ENCODE measurements at places on chromosomes 5 and 9.

- no peak for DNase-seq
Observed at GRCh38 chr9:89666364-89666763, 61.6 kb downstream of the GADD45G start.

DNA sequence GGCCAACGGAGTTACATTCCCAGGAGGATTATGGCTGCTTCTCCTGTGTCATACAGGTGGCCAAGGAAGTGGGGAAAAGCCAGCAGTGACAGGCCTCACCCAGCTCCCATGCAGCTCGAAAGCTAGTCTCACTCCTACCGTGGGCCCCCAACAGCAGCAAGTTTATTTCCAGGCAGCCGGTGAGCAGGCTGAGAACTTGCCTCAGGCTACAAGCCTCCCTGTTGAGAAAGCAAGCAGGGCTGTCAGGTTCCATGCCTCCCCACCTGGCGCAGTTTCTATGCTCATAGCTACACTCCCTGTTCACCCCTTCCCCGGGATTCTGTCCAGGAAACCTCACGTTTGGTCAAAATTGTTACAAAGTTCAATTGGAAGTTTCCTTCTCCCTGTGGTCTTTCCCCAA, 27.5 kb upstream of the DNAH5 start:
- DNase-seq = no peak

DNA sequence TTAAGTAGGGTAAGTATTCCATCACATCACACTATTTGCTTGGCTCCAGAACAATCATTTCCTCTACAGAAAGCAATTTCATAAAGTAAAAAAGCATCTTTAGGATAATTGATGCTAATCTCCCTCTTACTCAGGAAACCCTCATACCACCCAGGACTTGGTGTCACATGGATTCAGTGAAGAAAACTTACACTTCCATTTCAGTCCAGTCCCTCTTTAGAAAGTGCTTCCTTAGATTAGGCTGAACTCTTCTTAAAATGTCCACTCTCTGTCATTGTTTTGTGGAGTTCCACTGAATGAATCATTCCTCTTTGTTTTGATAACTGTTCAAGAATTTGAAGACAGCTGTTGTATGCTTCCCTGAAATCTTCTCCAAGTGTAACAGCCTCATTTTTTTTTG, 144.0 kb upstream of the ZNF462 start:
- DNase-seq = peak; percentile 87

DNA sequence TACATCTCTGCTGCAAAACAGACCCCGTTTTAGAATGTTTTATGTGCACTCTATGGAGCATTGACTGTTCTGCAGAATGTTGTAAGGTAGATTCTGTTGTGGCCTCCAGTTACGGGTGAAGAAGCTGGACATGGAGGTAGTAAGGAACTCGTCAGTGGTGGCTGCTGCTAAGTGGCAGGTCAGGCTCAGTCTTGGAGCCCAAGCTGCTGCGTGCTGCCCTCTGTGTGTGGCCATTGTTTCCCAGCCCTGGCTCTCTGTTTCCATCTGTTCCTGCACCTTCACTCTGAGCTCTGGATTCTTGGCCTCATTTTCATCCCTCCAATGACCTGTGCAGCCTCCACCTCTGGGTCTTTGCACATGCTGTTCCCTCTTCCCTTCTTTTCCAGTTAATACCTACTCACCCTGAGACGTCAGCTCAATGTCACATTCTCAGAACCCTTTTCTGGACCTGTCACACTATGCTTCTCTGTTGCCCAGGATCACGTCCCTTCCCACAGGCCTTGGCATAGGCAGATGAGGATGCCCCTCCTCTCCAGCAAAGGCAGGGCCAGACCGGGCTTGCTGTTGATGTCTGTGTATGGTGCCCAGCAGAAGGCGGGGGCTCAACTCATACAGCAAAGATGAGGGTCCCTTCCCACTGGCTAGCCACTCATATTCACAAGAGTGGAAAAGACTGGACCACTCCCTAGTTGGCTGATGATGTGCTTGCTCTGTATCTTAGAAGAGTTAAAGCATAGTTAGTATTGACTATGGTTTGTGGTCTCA, 97.6 kb downstream of the TENT4A start:
- DNase-seq = no peak

DNA sequence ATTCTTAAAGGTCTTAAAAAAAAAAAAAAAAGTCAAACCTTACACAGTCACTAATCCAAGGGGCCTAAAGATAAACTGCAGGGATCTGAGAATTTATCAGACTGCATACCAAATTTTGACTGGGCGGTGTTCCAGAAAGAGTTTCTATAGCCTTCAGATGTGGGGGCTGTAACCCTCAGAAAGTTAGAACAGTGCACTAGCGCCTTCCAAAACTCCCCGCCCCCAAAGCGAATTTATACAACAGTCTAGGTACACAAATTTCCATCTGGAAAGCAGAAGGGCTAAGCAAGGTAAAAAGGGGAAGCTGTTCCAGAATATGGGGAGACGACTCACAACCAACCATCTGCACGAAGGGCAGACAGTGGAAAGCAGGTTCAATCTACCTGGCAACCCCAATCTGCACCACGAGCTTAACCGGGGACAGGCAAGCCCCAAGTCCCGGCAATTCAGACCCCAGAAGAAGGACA, 813 bp downstream of the ERMP1 start:
- no peak for DNase-seq

DNA sequence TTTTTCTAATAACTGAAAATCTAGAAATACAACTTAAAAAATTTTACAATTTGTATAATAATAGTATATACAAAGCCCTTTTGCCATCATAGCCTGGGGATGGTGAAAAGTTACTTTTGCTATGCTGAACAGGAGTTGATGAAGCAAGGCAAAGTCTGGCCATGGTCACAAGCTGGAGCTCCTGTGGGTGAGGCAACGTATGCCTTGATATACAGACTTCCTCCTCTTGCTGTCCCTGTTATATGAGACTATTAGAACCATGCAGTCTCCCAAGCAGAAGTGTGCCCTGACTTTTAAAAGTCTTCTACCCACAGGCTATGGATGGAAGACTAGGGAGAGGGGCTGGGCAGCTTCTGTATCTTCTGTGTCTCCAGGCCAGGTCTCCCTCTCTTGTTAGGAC, 15.7 kb downstream of the FAM151B start:
- no peak for DNase-seq

DNA sequence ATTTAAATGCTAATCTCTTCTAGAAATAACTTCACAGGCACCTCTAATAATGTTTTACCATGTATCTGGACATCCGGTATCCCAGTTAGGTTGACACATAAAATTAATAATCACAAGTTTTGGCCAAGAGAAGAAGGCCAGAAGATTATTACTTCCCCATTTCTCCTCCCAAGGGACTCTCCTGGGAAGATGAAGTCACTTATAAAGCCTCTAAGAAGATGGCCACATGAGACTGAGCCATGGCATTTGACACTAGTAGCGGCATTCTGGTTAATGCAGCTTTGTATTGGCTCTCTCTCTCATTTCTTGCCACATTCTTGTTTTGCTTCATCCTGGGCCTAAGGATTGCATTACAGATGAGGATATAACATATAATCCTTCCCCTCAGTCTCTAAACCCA, 34.5 kb upstream of the RASA1 start:
- peak; percentile 6 for DNase-seq

DNA sequence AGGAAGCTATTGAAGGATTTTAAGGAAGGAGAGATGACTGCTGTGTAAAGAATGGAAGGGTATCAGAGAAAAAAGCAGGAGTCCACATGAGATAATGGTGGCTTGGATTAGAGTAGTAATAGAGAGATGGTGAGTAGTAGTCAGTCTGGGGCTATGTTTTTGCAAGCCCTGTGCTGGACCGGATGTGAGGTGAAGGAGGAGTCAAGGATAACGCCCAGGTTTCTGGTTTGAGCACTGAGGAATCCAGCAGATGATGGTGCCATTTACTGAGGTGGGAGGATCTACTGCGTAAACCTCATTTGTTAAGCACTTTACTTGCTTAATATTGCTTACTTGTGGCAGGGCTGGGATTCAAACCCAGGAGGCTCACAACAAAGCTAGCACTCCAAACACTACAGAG, 1.1 kb downstream of the TIGD6 start:
- DNase-seq = no peak

GRCh38 chr5:27854243-27854852, 816.0 kb upstream of the CDH9 start:
- no peak for DNase-seq

- no peak for DNase-seq
Observed at GRCh38 chr5:156400231-156400986, 73.4 kb downstream of the SGCD start.

GRCh38 chr9:91659529-91660495, 236.2 kb upstream of the NFIL3 start:
- DNase-seq = peak; percentile 28

DNA sequence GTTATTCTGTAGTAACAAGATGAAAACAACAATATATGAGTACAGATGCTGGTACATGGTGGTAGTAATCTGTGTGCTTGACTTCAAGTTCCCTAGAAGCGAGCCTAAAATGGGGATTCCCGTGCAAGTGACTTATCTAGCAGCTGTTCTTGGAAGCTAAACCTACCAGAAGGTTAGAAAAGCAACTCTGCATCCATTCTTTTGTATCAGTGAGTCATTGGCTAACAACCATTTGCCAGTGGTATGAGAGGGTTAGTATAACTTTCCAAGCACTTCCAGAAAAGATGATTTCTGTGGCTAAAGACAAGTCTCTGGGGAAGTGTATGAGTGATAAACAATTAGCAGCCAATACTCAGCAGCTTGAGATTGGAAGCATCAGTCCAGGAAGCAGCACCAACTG, 787.7 kb upstream of the CDH6 start:
- peak; percentile 21 for DNase-seq

DNA sequence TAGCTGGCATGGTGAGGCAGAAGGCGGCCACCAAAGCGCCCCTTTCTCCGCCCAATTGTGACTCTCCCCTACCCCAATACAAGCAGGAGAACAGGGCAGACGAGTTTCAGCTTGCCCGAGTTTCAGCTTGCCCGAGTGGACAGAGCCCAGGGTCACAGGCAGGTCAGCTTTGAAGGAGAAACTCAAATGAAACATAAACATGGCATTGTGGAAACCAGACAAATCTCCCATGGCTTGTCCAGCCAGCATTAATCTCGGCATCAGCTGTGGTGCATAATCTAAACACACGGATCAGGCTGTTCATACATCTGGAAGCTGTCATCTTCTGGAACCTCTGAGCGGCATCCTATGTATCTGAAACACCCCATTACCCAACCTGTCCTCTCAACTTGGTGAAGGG, 16.9 kb downstream of the PTCH1 start:
- DNase-seq = peak; percentile 13

DNA sequence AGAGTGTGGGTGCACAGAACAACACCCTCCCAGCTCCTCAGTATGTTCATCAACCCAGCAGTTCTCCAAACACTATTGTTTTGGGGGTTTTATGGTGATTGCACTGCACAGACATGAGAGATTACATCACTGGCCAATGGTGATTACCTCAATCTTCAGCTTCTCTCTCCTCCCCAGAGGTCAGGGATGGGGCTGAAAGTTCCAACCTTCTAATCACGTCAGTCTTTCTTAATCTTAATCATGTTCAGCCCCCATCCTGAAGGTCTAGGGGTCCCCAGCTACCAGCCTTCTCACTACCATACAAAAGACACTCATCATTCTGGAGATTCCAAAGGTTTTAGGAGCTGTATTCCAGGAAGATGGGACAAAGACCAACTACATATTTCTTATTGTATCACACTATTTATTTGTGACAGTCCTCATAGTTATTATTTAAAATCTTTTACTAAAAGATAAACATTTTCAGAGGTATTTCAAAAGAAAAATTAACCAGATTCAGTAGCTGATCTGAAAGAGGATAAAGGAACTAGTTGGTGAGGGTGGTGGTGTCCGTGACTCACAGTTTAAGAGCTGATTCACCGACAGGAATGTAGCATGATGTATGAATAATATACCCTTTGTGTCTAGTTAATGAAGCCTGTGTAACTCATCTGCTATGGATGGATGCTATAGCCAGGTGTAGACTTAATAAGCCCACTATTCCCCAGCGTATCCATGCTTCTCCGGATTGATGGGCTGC, 35.6 kb downstream of the RASEF start:
- DNase-seq = peak; percentile 91

DNA sequence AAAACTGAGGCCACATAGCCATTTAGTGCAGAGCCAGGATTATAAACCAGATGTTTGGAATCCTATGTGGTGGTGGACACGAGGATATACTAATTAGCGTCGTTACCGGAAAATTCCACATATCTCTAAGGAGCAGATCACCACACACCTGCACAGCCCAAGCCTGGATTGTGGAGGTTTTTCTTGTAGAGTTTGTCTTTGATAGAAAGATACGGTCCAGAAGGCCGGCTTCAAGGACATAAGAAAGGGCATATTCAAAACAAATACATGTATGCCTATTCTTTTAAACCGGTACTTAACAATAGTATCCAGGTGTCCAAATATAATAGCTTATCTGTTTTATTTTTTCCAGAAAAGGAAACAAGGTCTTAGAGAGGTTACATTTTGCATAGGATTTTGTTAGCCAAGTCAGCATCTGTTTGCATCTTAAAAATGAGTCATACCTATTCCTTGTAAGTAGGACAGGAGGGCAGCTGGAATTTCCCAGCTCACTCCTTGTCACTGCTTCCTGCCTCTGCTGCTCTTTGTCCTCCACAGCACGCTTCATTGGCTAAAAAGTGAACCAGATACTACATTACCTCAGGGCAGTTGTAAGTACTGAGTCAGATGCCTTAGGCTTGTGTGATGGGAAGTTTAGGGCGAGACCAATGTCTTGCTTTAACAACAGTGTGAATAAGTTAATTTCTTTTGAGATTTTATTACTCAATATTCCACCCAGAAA, 3.6 kb downstream of the TMC1 start:
- peak; percentile 97 for DNase-seq

DNA sequence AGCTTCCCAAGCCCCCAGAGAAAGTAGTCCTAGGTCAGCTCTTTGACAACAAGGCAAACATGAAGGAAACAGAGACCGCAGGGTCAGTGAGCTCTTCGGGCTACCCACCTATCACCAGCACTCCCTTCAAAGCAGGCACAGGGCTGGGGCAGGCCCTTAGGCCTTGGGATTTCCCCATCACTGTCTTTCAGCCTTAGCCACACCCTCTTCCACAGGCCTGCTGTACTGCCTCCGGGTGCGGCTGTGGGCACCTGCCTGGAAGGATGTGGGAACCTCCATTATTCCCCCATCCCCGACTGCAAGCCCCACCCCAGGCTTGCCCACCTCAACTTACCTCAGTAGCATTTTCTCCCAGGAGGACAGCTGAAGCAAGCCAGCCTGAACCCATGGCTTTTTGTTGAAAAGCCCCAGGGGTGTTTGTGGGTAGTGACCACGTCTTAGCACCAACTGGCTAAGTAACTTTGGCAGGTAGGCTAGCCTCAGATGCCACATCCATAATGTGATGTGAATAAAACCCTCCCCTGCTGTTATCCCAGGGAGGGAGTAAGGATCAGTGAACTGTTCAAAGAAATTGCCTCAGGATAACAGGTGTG, 100.2 kb downstream of the PIK3R1 start:
- no peak for DNase-seq

GRCh38 chr5:168740092-168740800, 161.1 kb upstream of the PANK3 start:
- DNase-seq = no peak

Measured in fibroblast of skin of back (primary cell).